ENCODE measurements at places on chromosomes 6 and 20.

- DNase-seq: no peak
Measured at GRCh38 chr6:110334423-110335180, 23.5 kb downstream of the METTL24 start.

GRCh38 chr6:101799531-101799930 lies 406.0 kb downstream of the GRIK2 start:
- no peak for DNase-seq

- DNase-seq: no peak
Measured at GRCh38 chr6:166722785-166723184, 95.7 kb upstream of the RPS6KA2 start.

DNA sequence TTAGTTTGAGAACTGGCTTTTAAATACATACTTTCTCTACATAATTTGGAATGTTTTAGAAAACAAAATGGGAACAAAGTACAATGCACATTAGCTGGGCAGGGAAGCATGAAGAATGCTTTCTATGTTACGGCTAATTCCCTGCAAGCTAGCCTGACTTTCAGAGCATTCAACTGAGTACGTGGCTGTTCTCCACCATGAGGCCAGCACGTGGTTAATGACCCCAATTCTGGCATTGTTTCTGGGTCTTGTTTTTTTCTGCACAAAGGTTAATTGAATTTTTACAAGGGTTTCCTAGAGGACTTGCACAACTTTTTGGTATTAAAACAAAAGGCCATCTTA lies 208.6 kb upstream of the AGPAT4 start:
- DNase-seq: no peak

DNA sequence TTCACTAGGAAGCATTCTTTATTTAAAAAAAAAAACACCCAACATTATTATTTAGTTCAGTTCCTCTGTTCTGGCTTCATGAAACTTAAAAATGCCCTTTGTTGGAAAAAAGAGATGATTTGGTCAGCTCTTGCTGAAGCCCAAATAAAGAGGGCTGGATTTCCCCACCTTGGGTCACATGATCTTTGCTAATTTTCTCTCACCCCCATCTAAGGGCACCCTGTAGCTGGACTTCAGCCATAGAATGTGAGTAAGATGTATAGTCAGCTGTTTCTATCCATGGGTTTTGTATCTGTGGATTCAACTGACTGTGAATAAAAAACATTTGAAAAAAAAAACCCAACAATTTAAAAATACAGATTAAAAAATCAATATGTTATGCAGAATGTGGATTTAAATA lies 213.9 kb upstream of the SULF2 start:
- DNase-seq: no peak
